Cardiac fibroblast (primary cell): ENCODE measurements at places on chromosomes 11 and 22.
A peak's percentile ranks its signal among the peaks of the same experiment; 100 is the strongest.

GRCh38 chr11:28169816-28170215 lies 61.6 kb downstream of the METTL15 start:
- DNase-seq = peak; percentile 26

DNA sequence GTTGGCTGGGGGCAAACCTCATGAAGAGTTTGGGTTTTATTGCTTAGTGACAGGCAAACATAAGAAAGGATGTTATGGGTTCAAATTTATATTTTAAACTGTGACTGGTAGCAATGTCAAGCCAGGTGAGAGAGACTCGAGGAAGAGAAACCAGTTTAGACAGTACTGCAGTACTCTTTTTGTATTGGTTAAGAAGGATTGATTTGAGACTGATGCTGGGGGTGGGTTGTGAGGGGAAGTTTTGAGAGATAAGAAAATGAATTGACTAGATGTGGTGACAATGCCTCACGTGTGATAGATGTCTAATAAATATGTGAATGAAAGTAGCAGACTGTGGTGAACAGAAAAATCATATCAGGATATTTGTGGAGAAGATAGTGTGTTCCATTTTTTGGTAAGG lies 142.4 kb downstream of the DDX10 start:
- DNase-seq = no peak

- DNase-seq = peak; percentile 38
Measured at GRCh38 chr11:44564166-44564565, 1.3 kb upstream of the CD82 start.

GRCh38 chr22:37308385-37309200 lies 26.3 kb downstream of the CYTH4 start:
- no peak for DNase-seq

- peak; percentile 98 for DNase-seq
Measured at GRCh38 chr22:29821291-29822016, 16.6 kb downstream of the ASCC2 start.

- no peak for DNase-seq
Measured at GRCh38 chr22:41223535-41223934, 17.2 kb downstream of the CHADL start.

GRCh38 chr11:75562836-75563484 lies 907 bp downstream of the SERPINH1 start:
- DNase-seq = peak; percentile 84

DNA sequence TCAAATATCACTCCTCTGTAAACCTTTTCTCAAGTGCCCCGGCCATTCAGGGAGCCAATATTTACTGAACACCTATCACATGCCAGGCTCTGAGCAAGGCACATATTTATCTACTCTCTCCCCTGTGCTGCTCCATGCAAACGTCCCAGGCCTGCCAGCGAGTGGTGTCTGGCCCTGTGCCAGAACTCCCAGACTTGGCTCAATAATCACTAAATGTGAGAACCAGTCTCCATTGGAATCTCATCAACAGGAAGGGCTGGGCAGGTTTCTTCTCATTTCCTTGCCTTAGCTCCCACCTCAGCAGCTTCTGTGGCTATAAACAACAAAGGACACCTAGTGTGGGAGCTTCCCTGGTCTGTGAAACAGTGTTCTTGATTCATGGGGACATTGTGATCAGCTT lies 21.7 kb downstream of the RASSF10 start:
- DNase-seq = no peak

DNA sequence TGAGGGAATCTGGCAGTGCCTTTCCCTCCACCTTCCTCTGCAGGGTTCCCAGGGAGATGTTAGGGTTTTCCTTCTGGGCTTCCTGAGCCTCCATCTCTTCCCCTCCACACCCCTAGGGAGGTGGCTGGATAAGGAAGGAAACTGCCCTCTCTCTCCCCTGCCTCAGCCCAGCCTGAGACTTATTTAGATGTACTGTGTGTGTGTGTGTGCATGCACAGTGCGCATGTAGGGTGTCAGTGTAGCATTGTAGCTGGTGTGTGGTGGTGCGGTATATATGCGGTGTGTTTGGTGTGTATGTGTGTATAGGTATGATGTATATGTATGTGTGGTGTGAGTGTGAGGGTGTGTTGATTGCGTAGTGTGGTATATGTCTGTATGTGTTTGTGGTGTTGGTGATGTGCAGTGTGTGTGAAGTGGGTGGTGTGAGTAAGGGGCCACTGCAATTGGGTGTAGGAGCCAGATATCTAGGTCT lies 1.5 kb downstream of the FXYD6 start:
- no peak for DNase-seq

GRCh38 chr11:71951741-71952310 lies 23.0 kb downstream of the RNF121 start:
- no peak for DNase-seq

DNA sequence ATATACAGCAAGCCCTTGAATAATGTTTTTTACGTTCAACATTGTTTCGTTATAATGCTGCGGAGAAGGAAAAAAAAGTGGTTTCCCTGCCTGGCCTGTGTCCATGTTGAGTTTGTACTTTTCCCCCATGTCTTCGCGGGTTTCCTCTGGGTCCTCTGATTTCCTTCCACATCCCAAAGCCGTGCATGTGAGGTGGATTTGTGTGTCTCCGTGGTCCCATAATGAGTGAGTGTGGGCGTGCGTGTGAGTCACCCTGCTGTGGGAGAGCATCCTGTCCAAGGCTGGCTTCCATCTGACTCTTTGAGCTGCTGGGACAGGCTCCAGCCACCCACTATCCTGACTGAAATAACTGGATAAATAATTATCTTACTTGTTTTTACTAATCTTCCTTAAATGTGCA lies 29.6 kb upstream of the SNX19 start:
- peak; percentile 79 for DNase-seq

DNA sequence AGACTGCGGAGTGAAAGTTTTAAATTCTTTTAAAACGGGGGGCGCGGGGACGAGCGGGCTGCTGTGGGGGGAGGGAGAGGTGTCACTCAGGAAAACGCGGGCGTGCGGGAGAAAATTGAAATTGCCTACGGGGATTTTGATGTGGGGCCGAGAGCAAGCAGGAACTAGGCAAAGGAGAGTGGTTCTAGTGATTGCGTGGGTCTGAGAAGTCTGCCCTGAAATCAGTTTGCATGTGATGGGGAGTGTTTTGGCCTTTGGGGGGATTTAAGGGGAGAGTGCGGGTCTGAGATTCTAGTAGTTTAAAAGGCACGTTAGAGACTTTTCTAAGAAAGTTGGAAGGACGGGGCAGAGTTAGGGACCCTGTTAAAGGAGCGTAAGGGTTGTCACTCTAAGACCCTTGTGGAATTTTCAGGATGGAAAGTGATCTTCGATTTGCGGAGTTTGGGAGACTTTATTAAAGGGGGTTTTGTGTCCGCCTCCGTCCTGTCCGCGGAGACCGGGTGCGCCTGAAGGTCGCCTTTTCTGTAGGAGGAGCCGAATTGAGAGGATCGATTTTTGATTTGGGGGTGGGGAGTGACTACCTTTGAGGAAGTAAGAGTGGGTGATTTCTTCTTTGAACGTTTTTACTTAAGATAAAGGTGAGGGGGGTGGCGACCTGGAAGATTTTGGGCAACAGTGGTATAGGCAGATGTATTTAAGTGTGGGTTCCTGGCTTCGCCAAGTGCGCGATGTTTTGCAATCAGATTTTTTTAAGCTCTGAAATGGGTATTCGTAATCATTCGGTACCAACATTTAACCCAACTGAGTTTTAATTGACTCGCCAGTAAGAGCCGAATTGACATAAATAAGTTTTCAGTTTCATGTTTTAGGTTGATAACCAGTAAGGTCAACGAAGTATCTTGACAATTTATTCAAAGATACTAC lies 1.1 kb downstream of the EED start:
- peak; percentile 39 for DNase-seq

GRCh38 chr22:39845529-39845928 lies 48.0 kb downstream of the ENTHD1 start:
- DNase-seq = no peak

DNA sequence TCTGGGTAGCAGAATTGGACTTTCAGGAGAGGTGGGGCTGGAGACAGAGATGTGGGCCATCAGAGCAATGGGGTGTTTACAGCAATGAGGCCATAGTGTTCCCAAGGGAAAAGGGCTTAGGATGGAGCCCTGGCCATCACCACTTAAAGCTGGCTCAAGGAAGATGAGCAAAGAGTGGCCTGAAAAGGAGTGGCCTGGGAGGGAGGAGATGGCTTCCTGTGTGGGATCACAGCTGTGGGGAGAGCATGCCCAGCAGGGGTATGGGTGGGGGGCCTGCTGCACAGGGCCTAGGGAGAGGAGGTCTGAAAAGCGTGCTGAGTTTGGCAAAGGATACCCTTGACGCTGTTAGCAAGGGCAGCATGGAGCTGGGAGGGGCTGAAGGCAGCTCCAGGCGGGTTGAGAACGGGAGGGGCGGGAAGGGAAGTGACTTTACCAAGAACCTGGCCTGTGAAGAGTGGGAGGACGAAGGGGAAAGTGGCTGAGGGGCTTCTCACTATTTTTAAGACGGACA lies 13.9 kb downstream of the LRRC32 start:
- no peak for DNase-seq

DNA sequence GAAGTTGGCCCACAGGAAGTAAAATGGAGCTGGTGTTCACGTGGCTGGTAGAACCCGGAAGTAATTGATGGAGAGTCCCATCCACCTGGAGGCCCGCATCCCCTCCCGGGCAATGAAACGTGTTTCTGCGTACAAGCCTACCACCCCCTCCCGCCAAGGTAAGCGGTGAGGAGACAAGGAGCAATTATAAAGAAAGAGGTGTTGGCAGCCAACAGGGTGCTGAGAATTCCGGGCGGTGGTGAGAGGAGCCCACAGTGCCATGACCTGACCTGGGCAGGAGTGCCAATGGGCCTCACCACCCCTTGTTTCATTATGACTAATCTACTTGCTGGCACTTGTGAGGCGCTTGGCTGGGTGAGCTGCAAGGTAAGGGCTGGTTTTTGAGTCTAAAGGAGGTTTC lies 83.8 kb upstream of the BID start:
- no peak for DNase-seq

GRCh38 chr11:119521551-119521950 lies 98.6 kb upstream of the THY1 start:
- no peak for DNase-seq

GRCh38 chr11:79617561-79617960 lies 176.7 kb upstream of the TENM4 start:
- DNase-seq = no peak

- DNase-seq = no peak
Measured at GRCh38 chr11:118007040-118007439, 20.8 kb downstream of the IL10RA start.

DNA sequence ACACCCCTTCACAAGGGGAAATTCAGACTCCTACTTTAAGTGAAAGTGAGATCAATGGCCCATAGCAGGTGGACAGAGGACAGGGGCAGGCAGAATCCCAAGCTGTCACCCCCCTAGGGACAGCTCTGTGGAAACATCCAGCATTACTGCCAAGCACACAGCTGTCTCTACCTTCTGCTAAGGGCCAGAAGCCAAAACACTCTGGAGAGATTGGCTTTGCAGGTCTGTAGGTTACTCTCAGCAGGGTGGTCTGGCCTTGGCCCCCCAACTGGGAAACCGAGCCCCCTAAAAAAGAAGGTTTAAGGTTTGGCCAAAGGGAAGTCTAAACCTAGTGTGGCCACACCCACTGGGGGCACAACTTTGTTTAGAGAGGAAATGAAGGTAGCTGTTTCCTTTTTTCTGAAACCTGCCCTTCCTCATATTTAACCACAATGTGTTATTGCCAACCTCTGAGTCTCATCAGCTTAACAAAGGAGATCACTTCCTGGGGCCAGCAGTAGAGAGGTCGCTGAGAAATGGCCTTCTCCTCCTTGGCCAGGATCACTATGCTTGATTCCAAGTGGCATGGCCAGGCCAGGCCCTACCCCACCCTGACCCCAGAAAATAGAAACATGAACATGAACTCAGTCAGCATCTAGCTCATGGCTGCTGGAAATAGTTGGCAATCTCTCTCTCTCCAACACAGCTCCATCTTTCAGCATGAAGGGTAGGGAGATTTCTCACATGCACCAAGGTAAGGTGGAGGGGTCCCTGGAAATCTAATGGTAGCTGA lies 25.9 kb upstream of the SCARF2 start:
- no peak for DNase-seq

GRCh38 chr11:78660471-78660870 lies 85.8 kb upstream of the NARS2 start:
- DNase-seq = no peak

DNA sequence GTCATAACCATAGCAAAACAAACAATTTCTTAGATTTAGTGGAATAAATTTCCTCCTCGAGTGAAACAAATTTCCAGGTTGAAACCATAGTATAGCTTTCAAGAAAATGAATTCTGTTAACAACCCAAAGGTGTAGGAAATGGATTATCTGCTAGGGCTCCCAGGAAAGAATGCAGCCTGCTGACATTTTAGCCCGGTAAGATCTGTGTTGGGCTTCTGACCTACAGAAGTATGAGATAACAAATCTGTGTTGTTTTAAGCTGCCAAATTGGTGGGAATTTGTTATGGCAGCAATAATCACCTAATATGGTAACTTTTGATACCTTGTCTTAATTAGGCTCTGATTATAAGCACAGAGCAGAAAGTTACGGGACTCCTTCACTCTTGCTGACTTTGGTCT lies 32.0 kb upstream of the OR6M1 start:
- DNase-seq = no peak

- no peak for DNase-seq
Measured at GRCh38 chr11:32939866-32940265, 47.3 kb downstream of the QSER1 start.

DNA sequence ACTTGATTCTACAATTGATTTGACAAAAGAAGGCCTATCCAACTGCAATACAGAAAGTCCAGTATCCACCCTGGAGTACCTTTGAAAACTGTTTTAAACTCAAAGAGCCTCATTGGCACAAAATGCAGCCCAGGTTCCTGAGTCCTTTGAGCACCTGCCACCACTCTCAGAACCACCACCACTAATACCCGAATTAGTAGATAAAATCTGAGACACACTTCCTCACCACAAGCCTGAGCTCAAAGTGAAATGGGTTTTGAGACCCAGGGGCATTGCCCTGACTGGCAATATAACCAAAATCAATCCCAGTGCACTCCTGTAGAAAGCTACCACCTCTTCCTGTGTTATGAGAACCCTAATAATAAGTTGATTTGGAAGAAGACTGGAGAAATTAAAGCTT lies 215.7 kb downstream of the CSNK2A3 start:
- DNase-seq = no peak

- DNase-seq = no peak
Measured at GRCh38 chr11:122271137-122271536, 155.1 kb upstream of the BLID start.

DNA sequence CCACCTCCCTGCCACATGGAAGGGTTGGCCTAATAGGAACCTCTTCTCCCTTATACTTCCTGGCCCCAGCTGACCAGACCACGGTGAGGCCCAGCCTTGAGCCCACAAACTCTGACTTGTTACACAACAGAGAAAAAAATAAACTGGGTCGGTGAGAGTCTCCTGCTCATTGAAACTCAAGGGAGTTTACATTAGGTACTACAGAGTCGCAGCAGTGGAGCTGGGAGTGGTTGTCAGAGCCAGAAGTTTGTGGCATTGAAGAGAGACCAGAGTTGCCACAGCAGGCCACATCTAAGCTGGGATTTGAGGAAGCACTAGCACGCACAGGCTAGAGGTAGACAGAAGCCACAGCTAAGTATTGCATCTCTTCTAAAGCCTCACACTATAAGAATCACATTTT lies 296.2 kb downstream of the DDX10 start:
- DNase-seq = no peak

GRCh38 chr11:33320814-33321330 lies 63.7 kb downstream of the HIPK3 start:
- no peak for DNase-seq
